ENCODE measurements at places on chromosomes 3 and 15.

- DNase-seq, result no peak
These were observed 16.5 kb upstream of the HEG1 start for GRCh38 chr3:125072301-125072700.

DNA sequence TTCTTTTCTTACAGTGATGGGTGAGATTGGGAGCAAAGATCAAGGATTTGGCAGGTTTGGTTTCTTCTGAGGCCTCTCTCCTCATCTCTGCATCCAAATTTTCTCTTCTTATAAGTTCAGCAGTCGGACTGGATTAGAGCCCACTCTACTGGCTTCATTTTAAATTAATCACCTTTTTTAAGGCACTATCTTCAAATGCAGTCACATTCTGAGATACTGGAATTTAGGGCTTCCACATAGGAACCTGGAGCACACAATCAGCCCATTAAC is 56.5 kb upstream of the PLSCR4 start:
- DNase-seq, result no peak

DNA sequence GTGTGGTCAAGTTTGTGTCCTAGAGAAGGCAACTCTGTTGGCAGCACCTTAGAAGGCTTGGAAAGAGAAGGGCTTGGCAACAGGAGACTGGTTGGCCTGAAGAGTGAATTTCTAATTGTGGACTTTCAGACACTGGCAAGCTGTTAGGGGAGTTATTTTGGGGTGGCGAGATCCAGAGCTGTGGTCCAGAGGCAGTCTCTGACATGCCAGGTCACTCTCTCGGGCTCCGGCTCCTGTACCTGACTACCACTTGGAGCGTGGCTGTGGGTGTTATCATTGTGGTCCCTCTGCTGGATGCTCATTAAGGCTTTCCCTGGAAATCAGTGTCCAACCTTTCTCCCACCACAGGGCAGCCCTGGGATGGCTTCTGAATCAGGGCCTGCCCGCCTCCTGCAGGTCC is 209.0 kb downstream of the SLCO3A1 start:
- no peak for DNase-seq

DNA sequence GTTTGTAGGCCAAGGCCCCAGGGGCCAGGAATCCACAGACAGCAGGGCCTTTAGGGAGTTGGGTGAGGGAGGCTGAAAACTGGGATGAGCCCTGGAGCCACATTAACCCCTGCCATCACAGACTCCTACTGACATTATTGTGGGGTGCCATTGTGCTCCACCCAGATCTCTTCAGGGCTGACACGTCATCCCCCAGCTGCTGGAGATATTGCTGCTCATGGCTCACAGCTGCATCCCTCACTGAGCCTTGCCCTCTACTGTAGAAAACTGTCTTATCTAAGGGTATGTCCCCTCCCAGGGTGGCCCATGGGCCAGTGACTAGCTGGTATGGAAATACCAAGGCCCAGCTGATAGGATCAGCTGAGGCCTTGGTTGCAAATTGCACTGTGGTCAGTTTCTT is 87.3 kb upstream of the PRR23C start:
- DNase-seq, result no peak

GRCh38 chr3:123660900-123661299 is 76.0 kb upstream of the HACD2 start:
- peak; percentile 46 for DNase-seq

- DNase-seq, result no peak
These were observed 48.7 kb downstream of the ETV5 start for GRCh38 chr3:186060222-186060621.

DNA sequence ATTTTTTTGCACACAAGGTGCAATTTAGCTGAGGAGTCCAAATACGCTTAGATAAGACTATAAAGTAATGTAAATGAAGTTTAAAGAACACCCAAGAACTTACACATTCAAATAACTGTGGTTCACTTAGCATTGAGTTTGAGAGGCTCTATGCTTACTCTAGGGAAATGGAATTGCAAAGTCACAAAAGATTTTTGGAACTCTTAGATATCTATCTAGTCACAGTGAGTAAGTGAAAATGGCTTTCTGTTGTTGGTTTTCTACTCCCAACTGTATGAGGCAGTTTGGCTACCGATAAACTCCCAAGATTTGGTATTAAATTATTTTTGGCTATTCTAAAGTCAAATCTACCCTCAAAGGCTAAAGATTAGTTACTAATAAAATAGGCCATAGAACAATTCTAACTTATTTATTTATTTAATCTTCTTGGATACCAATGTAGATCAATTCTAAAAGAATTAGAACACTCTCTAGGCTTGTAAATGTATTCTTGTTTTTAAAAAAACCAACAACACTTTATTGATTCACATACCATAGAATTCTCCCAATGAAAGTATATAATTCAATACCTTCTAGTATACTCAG is 165.4 kb downstream of the SNRK start:
- DNase-seq, result no peak

DNA sequence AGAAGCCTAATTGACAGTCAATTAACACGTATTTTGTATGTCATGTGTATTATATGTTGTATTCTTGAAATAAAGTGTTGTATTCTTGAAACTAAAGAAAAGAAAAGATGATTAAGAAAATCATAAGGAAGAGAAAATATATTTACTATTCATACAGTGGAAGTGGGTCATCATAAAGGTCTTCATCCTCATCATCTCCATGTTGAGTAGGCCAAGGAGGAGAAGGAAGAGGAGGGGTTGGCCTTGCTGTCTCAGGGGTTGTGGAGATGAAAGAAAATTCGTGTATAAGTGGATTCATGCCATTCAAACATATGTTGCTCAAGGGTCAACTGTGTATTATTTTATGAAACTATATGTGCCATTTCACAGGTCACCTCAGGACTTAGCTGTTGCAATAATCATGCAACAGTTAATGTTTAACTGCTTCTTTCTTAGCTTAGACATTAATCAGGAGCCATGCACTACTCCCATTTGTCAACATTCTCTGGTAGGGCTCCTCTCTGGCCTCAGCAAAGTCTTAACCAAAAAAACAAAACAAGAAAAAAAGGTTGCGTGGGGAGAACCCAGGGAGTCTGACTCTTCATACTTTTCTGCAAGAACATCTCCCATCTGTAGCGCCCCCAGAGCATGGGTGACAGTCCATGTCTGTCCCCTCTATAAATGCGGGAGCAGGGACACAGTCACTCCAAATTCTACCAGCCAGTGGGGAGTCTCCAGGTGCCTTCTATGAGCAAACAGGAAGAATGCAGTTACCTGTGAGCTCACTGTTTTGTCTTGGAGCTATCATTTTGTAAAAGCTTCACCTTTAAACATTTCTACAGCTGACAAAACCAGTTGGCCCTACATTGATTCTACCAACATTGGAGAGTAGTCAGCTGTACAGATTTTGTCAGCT is 19.9 kb upstream of the LRRC2 start:
- no peak for DNase-seq

GRCh38 chr3:60282866-60283265 is 968.4 kb downstream of the FHIT start:
- no peak for DNase-seq

DNA sequence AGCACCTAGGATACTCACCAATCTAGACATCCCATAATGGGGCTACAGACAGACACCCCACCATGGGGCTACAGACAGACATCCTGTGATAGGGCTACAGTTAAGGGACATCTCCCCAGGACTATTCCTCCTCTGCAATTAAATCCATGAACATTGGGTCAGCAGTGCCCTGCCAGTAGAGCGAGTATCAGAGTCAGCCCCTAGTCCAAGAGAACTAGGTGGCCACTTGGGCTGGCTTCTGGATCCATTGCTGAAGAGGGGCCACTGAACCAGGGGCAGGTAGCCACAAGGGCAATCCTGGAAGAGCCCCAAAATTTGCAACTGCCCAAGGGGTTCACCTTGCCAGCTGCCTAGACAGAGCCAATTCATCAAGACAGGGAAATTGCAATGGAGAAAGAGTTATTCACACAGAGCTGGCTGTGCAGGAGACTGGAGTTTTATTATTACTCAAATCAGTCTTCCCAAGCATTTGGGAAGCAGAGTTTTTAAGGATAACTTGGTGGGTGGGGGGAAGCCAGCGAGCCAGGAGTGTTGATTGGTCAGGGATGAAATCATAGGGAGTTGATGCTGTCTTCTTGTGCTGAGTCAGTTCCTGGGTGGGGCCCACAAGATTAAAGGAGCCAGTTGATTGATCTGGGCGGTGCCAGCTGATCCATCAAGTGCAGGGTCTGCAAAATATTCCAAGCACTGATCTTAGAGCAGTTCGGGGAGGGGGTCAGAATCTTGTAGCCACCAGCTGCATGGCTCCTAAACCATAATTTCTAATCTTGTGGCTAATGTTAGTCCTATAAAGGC is 170.2 kb upstream of the SMAD3 start:
- DNase-seq, result no peak

GRCh38 chr3:155646669-155647068 is 98.2 kb downstream of the PLCH1 start:
- DNase-seq, result no peak

- DNase-seq, result no peak
These were observed 557 bp downstream of the ELL3 start for GRCh38 chr15:43776101-43776717.

GRCh38 chr3:197513953-197514785 is 41.6 kb downstream of the BDH1 start:
- DNase-seq, result no peak

- DNase-seq, result no peak
These were observed 11.0 kb upstream of the ARL14 start for GRCh38 chr3:160665784-160666526.

- no peak for DNase-seq
These were observed 439.0 kb upstream of the GOLIM4 start for GRCh38 chr3:168534761-168535160.

DNA sequence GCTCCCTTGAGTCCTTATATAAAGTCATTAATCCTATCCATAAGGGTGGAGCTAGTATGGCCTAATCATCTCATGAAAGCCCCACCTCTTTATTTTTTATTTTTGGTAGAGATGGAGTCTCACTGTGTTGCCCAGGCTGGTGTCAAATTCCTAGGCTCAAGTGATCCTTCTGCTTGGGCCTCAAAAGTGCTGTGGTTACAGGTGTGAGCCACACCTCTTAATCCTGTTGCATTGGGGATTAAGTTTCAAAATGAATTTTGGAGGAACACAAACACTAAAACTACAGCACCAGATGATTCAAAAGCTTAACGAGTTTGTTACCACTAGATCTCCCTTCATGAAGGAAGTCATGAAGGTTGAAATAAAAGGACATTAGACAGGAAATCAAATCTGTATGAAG is 27.7 kb downstream of the RAB7A start:
- no peak for DNase-seq

GRCh38 chr15:44300572-44300971 is 12.1 kb downstream of the GOLM2 start:
- no peak for DNase-seq

- no peak for DNase-seq
These were observed 291.0 kb downstream of the CLSTN2 start for GRCh38 chr3:140225996-140226395.

GRCh38 chr3:124840331-124840730 is 46.8 kb downstream of the ITGB5 start:
- DNase-seq, result no peak

DNA sequence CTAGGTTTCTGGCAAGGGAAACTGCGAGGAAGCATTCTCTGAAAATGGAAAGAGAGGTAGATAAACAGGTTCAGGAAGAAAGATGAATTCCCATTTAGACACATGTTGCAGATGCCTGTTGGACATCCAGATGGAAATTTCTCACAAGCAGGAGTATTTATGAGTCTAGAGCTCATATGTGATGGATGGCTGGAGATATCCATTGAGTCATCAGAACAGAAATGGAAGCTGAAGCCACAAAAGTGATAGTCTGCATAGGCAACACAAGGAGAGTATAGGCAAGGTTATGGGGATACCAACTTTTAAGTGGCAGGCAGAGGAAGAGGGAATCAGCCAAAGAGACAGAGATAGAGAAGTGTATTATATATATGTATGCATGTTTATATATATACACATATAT is 6.3 kb upstream of the RAMAC start:
- DNase-seq, result no peak

DNA sequence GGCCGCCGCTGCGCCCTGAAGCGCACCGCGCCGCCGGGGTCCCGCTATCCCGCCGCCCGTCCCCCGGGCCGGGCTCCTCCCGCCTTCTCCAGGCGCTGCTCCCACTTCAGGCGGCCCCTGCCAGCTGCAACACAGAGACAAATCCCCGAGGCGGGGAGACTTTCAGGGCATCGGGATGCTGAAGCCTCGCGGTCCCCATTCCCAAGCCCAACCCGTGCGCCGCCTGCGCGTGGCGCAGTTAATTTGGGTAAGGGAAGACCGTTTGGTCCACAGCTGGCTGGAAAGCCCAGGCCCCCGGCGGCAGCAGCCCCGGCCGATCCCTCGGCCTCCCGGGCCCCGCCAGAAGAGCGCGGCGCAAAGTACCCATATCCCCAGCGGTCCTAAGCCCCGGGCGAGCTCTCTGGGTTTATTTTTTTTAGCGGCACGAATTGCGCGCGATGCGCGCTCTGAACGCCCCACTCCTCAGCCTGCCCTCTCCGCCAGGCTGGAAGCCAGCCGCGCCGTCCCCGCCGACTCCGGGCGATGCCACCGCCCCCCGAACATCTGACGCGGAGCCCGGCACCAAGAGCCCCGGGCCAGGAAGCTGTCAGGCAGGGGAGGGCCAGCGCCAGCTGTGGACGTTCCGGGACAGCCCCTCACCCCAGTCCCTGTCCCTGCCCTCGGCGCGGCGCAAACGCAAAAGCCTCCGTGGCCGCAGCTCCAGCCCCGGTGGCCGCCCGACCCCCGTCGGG is 517 bp downstream of the FBN1 start:
- DNase-seq, result no peak

GRCh38 chr3:134357914-134358811 is 16.1 kb downstream of the AMOTL2 start:
- DNase-seq, result no peak

GRCh38 chr3:69562020-69562419 is 176.1 kb upstream of the FRMD4B start:
- DNase-seq, result no peak

DNA sequence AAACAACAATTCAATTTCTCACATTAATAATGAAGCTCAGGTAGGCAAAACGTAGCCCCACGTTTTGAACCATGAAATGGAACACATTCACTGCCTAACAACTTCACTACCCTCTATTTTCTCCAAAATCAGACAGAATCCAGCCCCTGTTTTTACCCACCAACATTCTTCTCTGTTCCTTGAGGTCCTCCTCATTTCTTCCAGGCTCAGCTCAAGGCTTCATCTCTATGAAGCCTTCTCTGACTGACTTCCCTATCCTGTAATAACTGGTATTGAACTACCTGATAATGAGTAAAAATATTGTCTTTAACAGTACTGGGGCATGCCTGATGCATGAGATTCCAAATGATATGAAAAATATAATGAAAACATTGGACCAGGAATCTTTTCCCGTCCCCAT is 2.2 kb downstream of the TFRC start:
- DNase-seq, result no peak

DNA sequence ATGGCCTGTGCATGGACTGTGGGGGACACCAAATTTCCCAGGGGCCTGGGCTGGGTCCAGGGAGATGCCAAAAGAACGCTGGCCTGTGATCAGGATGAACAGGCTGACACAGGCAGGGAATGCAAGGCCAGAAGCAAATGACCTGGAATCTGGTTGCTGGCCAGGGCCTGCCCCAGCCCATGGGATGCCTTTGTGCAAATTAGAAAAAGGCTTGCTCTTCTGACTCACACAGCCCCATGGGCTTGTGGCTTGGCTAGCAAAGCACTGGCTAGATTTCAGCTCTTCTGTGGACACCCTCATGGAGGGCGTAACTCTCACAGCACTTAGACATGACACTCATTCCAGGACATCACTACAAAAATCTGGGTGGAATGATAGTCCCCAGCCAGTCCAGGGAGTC is 356.0 kb downstream of the SHQ1 start:
- DNase-seq, result no peak
